ENCODE measurements at places on chromosomes 3 and 15.

- DNase-seq: no peak
These were observed 48.3 kb upstream of the PRR20G start for GRCh38 chr3:127336101-127336500.

DNA sequence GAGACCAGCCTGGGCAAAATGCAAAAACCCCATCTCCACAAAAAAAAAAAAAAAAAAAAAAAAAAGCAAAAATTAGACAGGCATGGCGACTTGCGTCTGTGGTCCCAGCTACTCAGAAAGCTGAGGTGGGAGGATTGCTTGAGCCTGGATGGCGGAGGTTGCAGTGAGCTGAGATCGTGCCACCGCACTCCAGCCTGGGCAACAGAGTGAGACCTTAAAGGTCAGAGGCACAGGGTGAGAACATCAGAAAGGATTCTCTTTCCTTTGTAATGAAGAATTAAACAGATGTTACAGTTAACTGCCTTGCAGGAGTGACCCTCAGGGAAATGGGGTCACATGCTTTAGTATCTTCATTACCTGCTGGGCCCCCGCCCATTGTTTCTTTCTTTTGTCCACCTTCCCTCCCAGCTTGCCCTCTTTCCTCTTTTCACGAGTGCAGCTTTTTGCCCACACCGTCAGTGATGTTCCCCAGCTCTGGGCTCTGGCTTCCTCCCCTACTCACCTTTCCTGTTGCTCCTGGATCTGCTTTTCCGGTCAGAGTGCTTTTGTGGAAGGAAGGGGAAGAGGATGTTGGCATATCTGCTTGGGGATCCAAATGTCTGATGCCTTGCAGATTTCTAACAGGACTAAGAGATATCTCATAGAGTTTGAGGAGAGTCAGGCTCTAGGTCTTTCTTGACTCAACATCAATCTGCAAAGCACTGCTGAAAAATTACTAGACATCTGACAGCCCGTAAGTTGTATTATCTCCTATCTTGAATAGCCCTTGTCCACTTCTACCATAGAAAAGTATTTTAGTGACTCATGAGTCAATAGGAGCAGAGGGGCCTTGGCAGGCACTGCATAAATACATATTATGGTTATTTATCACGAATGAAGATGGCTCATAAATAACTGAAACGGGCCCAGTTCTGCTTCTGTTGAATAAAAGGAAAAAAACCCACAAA is 35.6 kb upstream of the NDUFB4 start:
- no peak for DNase-seq

DNA sequence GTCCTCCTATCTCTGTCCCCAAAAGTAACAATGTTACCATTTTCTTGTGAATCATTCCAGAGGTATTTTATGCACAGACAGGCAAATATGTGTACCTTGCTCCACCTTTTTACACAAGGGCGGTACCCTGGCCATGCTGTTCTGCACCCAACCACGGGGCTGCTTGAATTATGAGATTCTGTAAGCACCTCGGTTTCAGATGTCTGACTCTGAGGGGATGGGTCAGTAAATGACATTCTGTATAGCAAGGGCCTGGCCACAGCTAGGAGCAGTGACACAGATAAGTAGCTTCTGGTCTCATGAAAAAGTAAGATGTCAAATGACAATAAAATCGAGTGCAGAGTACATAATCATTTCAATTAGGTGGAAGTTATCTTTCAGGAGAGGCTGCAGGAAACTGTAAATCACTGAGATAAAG is 30.4 kb upstream of the FLNB start:
- DNase-seq: peak; percentile 37

DNA sequence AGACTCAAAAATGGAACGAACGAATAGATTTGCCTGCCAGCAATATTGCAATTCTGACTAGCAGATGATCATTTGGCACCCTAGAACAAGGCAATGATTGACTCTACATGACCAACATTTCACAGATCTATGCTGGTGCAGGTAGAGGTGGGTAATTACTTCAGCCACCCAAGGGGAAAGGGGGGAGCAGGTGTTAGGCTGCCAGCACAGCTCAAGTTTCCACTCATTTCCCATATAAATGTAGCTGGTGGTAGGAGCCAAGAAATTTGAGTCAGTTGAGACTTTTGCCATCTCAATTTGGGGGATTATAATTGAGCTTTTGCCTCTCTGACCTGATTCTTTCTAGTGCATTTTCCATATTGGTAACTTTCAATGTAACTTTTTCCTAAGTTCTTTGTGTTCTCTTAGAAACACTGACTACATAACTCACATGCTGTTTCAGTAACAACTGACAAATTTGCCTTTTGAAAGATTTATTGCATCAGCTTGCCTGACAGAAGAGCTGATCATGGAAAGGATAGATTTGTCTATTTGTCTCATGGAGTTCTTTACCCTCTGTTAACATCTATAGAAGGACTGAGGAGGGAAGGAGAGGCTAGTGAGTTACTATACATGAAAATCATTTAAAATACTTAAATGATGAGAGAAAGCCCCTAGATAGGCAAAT is 902.5 kb downstream of the ZPLD1 start:
- DNase-seq: no peak

GRCh38 chr3:38084334-38085310 is 45.6 kb downstream of the DLEC1 start:
- no peak for DNase-seq

DNA sequence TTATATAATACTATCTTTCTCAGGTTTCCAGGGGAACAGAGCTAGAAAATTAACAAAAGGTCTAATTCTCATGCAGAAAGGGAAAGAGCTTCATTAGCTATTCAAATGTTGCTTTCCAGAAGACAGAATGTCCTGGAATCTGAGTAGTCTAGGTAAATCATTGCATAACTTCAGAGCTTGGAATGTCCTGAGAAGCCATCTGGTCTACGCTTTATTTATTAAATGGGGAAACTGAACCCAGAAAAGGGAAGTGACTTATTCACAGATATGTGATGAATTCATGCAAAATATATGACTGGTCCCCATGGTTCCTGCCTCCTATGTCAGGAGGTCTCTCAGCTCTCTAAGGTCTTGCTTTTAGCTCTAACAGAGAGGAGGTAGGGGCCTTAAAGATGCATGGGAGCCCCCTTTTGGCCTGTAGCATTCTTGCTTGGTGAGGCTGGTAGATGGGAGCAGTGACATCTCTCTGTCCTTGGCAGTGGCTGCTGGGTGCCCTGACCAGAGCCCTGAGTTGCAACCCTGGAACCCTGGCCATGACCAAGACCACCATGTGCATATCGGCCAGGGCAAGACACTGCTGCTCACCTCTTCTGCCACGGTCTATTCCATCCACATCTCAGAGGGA is 99.2 kb downstream of the CEMIP start:
- DNase-seq: no peak

GRCh38 chr3:72152551-72153476 is 367.9 kb upstream of the PROK2 start:
- peak; percentile 7 for DNase-seq

DNA sequence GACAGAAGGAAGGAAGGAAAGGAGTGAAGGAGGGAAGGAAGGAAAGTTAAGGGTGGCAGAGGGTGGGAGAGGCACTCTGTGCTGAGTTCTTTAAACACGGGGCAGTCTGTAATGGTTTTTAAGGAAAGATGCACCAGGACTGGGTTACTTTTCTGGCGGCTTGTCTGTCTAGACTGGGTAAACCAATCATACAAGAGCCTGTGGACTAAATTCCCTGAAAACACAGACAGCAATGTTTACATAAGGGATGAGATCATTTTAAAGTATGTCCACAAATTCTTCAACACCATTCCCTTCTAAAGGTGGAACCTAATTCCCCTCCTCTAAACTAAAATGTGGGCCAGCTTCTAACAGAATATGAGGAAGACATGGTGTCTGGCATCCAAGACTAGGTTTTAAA is 235.5 kb upstream of the IGF1R start:
- peak; percentile 23 for DNase-seq

DNA sequence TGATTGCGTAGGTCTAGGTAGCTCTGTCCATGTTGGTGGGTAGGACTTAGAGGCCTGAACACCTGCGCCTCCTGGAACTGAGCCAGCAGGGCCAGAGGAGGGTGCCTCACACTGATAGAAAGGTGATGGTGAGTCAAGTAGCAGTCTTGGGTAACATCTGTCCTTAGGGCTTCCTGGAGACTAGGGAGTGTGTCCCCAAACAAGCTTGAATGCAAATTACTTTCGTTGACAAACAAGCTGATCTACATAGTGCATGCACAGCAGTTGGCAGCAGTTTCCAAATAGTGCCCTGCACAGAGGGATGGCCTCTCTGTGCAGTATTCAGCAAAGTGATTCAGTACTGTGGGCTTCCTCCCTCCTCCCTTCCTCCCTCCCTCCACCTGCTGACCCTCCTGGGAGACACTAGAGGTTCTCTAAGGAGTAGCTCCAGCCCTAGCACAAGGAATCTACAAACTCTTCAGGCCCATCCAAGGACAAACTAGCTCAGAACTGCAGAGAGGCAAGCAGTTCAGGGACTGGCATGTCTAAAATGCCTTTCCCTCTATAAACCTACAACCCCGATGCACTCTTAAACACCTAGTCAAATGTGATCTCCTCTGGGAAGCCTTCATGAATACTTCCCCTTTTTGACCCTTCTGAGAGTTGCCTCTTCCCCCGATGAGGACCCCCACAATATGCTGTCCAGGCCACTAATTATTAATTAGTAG is 61.0 kb downstream of the TLE3 start:
- no peak for DNase-seq

- DNase-seq: no peak
These were observed 34.3 kb downstream of the CRTC3 start for GRCh38 chr15:90564051-90564450.

GRCh38 chr3:125052624-125053303 is 3.0 kb downstream of the HEG1 start:
- DNase-seq: peak; percentile 33

- peak; percentile 35 for DNase-seq
These were observed 155.4 kb upstream of the GOLGA6L4 start for GRCh38 chr15:84079885-84080777.

DNA sequence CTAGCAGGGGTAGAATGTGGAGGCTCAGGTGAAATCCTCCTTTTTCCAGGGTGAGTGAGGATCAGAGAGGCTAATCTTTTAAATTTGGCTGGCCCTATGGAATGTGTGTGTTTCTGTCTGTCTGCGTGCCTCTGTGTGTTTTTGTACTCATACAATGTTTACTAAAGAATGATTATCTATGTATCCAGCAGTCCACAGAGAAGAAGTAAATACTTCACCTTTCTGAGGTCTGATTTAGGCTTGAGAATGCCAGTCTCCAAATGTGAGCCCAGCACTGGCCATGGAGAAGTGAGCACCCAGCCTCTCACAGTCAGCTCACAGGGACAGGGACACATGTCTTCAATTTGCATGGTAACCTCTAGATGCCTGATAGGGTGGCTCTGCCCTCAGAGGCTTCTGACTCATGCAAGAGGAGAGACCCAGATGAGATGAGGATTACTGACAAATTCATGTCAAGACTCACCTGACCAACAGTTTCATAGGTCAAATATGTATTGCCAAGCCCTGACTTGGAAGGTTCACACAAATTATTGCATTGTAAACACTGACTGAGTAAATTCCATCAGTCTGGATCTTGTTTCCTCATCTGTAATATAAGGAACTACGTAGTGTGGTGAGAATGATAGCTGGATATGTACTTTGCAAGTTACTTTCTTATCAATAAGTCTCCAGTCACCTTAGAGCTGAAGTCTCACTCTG is 31.0 kb downstream of the ENTPD3 start:
- no peak for DNase-seq

GRCh38 chr3:126393563-126393962 is 1.1 kb upstream of the CFAP100 start:
- DNase-seq: no peak

GRCh38 chr3:111324645-111325044 is 217.4 kb upstream of the CD96 start:
- DNase-seq: no peak

- no peak for DNase-seq
These were observed 279.7 kb downstream of the MAGI1 start for GRCh38 chr3:65758876-65759598.

- no peak for DNase-seq
These were observed 57.3 kb upstream of the DPH6 start for GRCh38 chr15:35603301-35603700.

GRCh38 chr3:194756791-194757325 is 71.2 kb downstream of the FAM43A start:
- DNase-seq: no peak

- DNase-seq: peak; percentile 3
These were observed 5.2 kb downstream of the KCTD6 start for GRCh38 chr3:58497097-58497496.

DNA sequence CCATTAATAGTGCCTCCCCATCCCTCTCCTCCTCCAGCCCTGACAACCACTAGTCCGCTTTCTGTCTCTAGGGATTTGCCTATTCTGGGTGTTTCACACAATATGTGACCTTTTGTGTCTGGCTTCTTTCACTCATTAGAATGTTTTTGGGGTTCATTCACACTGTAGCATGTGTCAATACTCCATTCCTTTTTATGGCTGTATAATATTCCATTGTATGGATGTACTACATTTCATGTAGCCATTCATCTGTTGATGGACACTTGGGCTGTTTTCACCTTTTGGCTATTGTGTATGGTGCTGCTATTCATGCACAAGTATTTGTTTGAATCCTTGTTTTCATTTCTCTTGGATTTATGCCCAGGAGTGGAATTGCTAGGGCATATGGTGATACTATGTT is 16.5 kb downstream of the GRK7 start:
- DNase-seq: no peak

- peak; percentile 21 for DNase-seq
These were observed 638.6 kb upstream of the TBL1XR1 start for GRCh38 chr3:177835917-177836316.

GRCh38 chr3:127296959-127297358 is 9.1 kb upstream of the PRR20G start:
- no peak for DNase-seq

GRCh38 chr3:169110633-169111032 is 552.9 kb downstream of the MECOM start:
- no peak for DNase-seq

- DNase-seq: no peak
These were observed 106.7 kb downstream of the C3orf70 start for GRCh38 chr3:185046164-185046515.

GRCh38 chr15:25718597-25718996 is 144.5 kb downstream of the ATP10A start:
- DNase-seq: no peak

DNA sequence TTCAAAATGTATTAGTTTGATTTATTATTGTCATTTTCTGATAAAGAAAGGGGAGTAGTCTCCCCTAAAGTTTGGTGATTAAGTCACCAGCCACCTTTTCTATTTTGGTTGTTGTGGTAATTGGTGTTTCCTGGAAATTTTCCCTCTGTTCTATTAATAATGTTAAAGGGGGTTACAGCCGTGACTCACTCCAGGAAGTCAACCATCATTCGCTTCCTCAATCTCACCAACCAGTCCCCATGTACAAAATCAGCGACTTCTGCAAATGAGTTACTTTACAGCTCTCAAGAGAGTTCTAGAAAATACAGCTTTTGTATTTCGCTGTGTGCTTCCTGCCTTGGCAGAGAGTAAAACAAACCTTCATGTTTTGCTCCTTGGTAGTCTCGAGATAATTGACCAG is 285.1 kb downstream of the LPP start:
- no peak for DNase-seq

GRCh38 chr3:178645503-178645902 is 109.3 kb downstream of the KCNMB2 start:
- no peak for DNase-seq
